ENCODE measurements at places on chromosomes 1 and 21.

DNA sequence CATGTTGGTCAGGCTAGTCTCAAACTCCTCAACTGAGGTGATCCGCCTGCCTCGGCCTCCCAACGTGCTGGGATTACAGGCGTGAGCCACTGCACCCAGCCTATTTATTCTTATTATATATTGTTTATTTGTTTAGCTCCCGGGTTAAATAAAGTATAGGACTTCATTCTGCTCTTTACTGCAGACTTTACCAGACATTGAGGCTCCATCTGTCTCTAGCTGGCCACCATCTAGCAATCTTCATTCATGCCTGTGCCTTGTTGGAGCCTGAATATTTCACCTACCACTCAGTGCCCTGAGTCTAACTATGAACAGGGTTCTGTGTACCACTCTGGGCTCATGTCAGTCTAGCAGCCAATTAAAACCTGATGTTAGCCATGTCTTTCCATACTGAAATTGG is 2.1 kb upstream of the DDAH1 start:
- DNase-seq: no peak

DNA sequence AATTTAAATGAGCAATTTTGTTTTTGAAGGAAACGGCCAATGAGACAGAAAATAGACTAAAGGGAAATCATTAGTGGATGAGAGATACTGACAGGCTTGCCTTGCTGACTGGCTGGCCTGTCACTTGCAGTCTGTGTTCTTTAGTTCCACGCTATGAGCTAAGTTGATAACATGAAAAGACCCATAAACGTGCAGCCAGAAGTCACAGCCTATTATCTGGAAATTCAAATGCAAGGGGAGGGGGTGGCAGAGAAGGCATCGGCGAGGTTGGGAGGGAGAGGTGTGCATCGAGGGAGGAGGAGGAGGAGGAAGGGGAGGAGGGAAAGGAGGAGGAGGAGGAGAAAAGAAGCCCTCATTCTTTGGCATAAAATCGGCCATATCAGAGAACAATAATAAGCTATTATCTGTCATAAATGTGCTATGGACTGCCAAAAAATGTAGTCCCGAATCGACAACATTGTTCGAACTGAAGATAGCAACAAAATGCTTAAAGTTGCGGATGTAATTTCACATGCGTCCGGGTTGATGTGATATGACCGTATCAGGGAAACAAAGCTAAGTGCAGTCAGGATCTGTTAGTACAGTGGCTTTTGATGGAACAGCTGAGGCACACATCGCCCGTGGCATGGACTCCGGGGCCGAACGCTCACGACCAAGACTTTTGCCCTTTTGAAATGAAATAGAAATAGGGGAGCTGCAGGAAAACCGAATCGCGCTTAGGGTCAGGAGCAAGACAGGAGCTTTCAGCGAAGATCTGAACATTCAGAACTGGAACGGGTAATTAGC is 11.6 kb upstream of the BARHL2 start:
- no peak for DNase-seq

DNA sequence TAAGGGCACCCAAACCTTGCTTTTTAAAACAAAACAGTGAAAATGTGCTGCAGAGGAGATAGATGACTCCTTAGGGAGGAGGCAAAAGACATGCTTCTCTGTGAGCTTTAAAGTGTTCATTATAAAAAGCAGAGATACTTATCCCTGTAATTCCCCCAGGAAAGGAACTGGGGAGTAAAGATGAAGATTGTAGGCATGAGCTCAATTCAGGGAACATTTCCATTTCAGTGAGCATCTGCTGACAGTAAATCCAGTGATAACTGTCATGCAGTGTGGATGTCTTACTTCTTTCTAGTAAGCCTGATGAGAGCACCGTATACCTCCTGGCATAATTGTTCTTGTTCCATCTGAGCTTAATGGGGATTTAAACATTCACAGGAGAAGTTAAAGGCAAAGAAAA is 1296.5 kb downstream of the MRPL39 start:
- no peak for DNase-seq

GRCh38 chr1:12636098-12636950 is 7.6 kb upstream of the AADACL4 start:
- no peak for DNase-seq

DNA sequence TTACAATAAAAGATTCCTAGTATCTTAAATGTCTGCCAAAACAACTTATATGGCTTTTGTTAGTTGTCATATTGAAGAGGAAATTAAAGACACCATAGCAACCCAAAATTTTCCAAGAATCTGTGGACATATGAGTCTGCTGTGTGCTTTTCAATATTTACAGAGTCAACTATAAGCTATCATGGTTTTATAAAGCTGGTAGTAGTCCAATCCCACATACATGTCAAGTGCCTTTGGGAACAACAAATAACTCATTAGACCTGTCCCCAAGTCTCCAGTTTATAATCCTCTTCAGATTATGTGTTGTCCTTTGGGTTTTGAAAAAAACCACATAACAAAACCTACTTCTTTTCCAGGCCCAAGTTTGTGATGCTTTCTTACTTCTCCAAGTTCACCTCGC is 293.8 kb upstream of the USP25 start:
- no peak for DNase-seq

DNA sequence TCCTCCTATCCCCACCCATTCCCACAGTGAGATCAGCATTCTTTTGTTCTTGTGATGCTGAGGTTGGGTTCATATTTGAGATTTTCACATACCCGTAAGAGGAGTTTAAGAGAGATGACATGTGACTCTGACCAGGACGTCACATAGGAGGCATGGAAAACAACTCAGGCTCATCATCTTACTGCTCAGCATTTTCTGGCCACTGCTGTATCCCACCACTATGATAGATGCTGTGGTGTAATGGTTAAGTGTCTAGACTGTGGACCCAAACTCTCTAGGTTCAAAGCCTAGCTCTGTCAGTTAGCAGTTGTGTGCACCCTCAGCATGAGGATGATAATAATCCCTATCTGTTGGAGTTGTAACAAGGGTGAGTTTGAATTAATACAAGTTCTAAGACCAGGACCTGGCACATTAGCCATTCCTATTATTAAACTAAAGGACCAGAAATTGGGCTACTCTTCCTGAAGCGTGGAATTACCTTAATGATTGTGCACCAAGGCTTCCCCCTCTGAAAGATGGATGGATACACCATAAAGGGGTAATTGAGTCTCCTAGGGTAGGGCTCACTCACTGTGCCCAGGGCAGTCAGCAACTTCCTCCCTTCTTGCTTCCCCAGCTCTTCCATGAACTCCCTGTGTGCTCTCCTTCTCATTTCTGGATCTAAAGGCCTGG is 40.9 kb downstream of the LGR6 start:
- DNase-seq: no peak

DNA sequence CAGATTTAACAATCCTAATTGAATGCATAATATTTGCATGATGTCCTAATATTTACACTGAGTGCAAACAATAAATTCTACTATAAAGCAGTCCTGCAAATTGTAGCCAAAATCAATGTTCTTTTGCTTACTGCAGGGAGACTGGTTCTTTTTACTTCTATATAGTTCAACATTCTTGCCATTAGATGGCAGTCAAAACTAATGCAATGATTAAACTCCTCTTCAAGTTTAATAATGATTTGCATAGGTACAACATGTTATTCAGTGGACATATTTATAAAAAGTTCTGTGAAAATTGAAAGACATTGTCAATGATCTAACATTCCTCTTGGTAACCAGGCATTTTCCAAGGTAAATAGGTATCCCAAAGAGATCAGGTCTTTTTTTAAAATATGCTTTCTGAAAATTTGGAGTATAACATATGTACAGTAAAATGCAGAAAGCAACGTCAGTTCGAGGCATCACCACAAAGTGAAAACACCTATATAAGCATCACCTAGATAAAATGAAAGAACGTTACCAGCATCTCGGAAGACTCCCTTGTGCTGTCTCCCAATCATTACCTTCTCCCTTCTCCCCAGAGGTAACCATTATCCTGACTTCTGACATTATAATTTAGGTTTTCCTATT is 9.8 kb upstream of the FNBP1L start:
- peak; percentile 66 for DNase-seq

DNA sequence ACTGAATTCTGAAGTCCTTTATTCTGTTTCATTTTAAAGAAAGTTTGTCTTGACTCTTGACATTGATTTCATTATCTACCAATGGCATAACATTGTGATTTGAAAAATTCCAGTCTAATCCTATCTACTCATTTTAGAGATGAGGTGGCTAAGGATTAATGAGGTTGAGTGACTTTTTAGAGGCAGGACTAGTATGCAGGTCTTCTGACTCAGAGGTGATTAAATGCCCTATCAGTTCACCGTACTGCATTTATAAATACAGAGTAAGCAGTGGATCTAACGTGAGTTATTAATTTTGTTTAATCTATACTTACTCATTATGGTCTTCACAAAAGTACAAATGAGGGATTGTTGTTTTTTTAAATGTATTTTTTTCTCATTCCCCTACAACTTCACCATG is 277.6 kb downstream of the PTBP2 start:
- DNase-seq: no peak

DNA sequence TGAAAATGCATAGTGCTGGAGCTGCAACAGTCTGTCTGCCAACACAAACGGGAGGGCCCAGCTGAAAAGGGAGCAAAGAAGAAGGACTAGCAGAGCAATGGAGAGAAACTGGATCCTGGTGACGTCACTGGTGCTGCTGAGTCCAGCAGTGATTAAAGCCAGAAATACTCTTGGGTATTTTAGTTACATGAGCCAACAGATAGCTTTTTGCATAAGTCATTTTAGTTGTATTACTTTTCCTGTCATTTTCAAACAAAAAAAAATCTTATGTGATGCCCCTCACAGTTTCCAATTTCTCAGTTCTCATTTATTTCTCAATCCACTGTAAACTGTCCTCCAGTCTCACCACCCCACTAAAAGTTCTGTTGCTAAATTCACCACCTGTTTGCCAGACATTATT is 38.7 kb upstream of the NEK7 start:
- DNase-seq: no peak

- DNase-seq: no peak
Observed at GRCh38 chr1:47886141-47886540, 111.0 kb downstream of the TRABD2B start.

GRCh38 chr1:206802401-206802800 is 30.1 kb upstream of the IL10 start:
- no peak for DNase-seq

- DNase-seq: no peak
Observed at GRCh38 chr1:94456736-94457135, 38.5 kb downstream of the ABCD3 start.

DNA sequence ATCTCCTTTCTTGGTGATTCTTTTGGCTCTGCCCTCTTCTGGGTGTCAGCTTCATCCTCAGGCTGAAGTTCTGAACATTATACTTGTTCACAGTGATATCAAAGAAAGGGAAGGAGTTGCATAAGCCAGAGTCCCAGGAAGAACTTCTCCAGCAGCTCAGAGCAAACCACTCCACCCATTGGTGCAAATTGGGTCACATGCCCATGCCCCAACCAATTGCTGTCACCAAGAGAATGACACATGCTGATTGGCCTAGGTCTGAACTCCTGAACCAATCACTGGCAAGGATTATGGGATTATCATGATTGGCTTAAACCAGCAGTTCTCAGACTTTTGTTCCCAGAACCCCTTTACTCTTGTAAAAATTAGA is 256.5 kb upstream of the TMEM51 start:
- DNase-seq: no peak

DNA sequence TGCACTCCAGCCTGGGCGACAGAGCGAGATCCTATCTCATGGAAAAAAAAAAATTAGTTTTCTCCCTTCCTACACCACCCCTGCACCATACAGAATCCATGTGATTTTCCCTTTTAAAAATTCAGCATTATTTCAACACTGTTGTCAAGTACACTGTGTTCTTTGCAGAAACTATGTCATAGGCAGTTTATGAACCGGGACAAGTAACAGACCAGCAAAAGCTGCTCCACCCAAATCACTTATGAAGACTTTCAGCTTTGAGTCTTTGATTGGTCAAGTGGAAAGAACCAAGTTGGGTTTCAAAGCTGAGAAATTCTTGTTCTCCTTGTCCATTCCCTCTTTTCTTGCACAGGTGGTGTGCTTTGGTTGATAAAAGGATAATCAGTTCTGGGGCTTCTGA is 173.0 kb downstream of the CDC7 start:
- DNase-seq: no peak

- DNase-seq: no peak
Observed at GRCh38 chr1:1401457-1402010, 2.4 kb upstream of the CCNL2 start.

DNA sequence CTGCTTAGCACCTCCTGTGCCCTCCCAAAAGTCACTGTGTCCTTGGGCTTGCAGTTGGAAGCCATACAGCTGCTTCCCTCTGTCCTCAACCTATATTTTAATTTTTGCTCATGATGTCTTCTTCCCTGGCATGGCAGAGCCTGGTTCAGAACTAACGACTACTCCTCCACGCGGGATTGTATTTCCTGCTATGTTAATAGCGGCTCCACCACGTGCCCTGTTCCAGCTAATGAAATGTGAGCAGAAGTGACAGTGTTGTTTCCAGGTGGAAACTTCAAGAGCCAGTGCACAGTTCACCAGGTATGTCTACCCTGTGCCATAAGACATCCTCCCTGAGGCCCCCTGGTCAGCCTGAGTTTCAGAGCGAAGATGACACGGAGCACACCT is 52.1 kb downstream of the DHRS3 start:
- DNase-seq: no peak

DNA sequence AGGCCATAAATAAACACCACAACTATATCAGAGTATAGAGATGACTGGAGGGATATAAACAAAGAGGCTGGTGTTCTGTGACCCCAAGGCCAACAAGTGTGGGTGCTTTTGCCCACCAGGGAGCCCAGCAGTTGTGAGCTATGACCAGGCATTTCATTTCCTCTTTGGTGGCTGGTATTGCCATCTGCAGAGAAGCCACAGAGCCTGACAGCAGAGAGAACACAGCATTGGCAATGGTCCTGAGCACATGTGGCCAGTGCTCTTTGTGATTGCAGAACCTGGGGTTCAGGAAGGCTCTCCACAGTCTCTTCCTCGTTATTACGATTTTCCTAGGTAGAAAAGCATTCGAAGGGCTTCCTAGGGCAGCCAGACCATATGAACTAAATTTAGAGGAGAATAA is 112.3 kb downstream of the TM2D1 start:
- no peak for DNase-seq

DNA sequence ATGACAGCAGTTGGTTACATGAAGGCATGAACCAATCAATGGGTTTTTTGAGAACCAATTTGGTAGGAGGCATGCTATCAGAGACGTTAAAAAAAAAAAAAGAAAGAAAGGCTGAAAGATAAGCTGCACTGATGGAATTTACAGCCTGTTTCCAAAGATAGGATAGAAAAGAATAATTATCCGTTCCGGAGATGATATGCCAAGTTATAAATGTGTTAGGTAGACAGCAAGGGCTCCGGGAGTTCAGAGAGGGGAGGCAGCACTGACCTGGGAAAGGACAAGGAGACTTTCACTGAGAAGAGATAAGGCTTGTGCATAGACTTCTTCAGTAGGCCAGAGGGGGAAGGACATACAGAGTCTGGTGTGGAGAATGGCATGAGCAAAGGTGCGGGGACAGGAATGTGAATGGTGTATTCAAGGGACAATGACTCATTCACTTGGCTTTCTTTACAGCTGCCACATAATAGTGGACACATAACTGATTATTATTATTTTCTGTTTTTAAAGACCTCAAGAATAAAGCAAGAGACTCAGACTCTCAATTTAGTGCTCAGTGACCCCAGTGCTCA is 24.8 kb upstream of the ACBD6 start:
- no peak for DNase-seq

Data from germinal center (tissue), 1 donor.